ENCODE measurements at places on chromosomes 11 and 22.

DNA sequence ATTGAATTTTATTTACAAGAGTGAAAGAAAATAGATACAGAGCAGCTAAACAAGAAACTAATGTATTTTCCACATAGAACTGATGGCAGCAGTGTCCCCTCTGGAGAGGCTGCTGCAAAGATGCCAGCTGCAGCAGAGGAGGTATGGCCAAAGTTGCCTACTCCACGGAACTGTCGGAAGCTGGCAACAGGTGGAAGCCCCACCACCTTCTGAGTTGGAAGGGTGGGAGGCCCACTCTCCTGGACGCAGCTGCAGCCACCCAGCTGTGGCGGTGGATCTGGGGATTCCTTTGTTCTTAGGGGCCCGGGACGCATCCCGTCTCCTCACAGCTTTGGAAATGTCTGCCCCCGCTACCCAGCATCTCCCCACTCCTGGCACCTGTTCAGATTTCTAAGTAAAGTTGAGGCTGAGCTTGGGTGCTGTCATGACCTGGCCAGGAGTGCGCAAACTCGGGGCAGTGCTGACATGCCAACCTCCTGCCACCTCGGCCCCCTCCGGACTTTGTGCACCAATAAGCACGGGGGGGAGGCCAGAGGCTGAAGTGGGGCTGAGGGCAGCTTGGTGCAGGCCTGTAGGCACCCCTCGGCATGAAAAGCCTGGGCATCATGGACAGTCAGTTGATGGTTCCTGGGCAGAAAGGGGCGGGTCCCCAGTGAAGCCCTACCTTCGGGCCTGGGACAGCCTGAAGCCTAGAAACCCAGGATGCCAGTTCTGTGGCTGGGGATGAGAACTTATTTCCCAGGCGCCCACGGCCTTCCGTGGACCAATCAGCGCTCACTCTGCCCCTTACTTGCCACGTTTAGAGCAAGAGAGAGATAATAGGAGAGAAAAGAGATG is 1071.4 kb downstream of the JRKL start:
- DNase-seq: no peak

DNA sequence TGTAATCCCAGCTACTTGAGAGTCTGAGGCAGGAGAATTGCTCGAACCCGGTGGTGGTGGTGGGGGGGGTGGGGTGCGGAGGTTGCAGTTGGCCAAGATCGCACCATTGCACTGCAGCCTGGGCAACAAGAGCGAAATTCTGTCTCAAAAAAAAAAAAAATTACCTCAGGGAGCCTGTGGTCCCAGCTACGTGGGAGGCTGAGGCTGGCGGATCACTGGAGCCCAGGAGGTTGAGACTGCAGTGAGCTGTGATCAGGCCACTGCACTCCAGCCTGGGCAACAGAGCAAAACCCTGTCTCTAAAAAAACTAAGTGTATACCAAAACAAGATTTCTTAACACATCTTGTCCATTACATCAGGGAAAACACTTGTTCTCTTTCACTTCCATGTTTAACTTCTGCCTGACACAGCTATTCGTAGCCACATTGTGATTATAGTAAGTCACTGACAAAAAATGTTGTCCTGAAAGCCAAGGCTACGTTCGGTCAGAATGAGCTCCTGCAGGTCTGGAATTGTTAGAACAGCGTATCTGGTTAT is 1.4 kb downstream of the TMEM80 start:
- no peak for DNase-seq

- no peak for DNase-seq
Measured at GRCh38 chr11:57001674-57002401, 13.1 kb downstream of the OR5AK2 start.

DNA sequence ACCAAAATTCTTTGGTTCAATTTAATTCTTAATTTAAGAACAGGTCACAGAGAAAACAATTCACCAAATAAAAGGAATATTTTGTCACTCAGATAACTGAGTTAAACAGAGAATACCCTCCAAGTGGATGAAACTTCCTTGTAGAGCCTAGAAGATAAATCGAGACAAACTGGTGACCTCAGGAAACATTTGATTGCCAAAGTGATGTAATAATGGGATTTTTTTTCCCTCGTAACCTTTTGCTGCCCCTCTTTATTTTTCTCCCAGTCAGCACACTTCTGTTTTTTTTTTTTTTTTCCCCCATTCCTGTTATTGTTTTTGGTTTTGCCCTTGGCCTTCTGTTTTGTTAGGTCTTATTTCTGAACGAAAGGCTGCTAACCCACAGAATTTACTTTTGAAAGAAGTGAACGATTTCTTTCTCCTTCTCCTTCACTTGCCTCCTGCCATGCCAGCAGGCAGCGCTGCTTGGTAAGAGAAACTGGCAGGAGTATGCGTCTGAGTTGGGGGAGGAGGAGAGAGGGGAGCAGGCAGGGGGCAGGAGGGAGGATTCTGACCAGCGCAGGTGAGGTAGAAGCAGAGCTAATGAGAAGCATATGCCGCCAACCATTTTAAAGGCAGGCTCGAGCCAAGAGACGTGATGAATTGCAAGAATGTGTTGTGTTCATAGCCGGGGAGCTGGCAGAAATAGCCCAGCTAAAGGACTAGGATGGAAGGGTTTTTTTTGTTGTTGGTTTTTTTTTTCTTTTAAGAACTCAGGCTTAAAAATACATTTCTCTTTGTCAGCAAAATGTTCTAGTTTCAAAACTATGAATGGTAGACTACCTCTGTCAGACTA is 121.9 kb upstream of the MTMR2 start:
- peak; percentile 73 for DNase-seq

- peak; percentile 57 for DNase-seq
Measured at GRCh38 chr11:59918987-59919589, 19.1 kb upstream of the OOSP1 start.

DNA sequence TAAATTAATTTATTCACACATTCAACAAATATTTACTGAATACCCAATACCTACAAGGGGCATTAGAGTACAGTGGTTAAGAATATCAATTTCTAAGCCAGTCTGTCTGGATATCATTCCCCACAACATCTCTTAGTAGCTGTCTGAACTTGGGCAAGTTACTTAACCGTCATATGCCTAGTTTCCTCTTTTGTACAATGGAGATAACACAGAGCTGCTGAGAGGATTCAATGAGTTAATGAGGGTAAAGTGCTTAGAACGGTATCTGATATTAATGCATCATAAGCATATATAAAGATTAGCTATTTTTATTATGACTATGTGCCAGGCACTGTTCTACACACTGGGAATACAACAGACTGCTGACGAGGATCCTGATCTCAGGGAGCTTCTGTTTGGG is 116.4 kb downstream of the APOL5 start:
- DNase-seq: no peak

DNA sequence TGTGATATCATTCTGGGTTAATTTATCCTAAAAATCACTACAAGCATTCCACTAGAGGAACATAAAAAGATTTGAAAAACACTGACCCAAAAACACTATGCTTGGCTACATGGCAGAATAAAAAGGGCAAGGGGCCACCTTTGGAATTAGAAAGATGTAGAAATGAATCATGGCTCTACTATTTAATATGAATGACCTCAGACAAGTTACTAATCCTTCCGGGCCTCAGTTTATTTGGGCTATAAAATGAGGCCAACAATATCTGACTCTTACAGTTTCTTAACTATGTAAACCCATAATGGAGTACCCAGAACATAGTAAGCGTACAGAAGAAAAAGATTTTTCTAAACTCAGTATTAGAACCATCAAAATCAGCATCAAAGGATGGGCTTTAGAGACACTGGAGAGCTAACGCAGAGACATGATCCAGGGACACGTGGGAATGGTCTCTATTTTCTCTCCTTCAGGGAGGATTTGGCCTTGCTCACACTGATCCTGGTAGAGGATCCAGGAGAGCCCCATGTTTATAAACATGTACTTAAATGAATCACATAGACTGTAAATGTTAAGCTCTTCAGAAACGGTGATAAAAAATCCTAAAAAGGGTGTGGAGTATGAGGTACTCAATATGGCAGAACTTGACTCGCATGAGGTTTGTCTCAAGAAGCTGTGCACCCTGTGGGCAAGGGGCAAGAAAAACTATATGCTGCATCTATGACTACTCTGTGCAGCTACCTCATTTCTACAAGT is 288.4 kb upstream of the PITPNB start:
- DNase-seq: no peak

GRCh38 chr11:113082341-113082955 is 121.2 kb downstream of the NCAM1 start:
- no peak for DNase-seq

GRCh38 chr11:13786688-13787087 is 118.2 kb downstream of the FAR1 start:
- no peak for DNase-seq
